ENCODE measurements at places on chromosomes 2 and 18. TPM values are rescaled to one million over a fixed set of nuclear protein-coding genes. Genes with fewer than 3 reads are reported as not detected.

OTOS gene
- total RNA-seq, result not detected

SATB2 gene
- 0.92 TPM for total RNA-seq

MCFD2 gene
- total RNA-seq, result 55.8 TPM

SNTG2 gene
- 1.7 TPM for total RNA-seq

GRCh38 chr2:23543302-23543701 is 158.3 kb downstream of the KLHL29 start:
- no peak for DNase-seq

DNA sequence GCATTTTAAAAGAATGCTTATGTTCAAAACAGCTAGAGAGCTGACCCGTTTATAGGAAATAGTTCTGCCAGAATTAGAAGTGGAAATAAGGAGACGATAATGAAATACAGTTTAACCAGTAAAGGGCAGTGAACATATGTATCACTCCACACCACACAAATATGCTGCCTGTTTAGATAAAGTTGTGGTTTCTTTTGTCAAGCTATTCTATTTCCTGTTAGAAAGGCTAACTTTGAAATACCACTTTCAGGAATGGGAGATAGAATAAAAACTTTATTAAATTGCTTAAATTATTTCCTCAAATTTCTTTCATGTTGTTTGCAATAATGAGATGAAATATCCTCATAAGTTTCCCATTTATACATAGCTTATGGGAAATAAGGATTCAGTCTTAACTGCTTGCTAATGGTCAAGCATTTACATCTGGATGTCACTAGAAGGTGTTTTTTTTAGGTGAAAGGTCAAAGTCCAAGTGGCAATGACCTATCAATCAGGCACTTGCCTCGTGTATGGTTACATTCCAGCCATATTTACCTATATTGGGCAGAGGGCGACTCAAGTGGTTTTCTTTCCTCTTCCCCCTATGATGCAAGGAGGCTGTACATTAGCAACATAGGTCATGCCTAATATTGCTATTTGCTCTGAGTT is 148.9 kb downstream of the ZEB2 start:
- no peak for DNase-seq

GRCh38 chr2:24209389-24210105 is 34.7 kb downstream of the FAM228A start:
- DNase-seq, result no peak

DNA sequence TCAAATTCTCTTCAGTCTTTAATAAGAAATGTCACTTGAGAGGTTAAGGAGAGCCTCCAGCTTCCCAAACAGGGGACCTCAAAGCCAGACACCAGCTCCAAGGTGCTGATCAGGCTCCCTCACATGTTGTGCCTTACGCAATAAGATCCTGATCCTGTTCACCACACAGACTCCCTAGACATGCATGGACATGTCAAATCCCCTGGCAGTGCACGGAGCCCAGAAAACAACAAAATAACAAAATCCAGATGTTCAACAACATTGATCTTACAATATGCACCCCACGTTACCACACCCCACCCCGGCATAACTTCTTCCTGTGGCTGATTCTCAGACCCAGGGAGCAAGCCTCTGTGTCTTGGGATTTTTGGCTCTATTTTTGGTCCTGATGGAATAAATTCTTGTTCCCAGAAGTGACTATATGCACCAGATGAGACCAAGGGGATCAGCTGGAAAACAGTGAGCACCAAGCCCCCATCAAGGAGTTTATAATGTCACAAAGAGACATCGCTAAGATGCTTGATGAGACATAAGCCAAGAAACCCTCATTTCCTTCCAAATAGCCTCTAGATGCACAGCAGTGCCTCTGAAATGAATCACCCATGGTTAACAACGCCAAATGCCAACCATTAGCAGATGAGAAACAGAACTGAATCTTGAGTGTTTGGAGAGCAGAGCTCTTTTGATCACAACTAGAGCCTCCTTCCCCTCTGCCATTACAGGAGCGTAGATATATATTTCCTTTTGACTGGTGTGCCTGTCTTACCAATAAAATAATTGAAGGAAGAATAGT is 198.2 kb downstream of the PRKCE start:
- no peak for DNase-seq

DNA sequence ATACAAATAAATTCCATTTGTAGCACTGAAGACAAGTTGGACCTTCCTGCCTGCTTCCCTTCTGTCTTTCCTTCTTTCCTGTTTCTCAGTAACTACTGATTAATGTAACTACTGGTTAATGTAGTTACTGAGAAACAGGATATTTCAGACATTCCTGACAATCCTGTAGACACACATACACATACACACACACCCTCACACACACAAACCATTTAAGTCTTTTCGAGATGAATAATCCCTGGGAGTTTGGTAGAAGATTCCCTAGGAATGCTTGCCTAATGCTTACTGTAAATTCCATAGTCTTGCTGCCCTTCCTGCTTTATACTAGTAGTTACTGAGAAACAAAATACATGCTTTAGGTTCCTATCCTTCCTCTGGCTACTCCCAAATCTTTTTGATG is 83.9 kb downstream of the PIK3C3 start:
- DNase-seq, result no peak

DNA sequence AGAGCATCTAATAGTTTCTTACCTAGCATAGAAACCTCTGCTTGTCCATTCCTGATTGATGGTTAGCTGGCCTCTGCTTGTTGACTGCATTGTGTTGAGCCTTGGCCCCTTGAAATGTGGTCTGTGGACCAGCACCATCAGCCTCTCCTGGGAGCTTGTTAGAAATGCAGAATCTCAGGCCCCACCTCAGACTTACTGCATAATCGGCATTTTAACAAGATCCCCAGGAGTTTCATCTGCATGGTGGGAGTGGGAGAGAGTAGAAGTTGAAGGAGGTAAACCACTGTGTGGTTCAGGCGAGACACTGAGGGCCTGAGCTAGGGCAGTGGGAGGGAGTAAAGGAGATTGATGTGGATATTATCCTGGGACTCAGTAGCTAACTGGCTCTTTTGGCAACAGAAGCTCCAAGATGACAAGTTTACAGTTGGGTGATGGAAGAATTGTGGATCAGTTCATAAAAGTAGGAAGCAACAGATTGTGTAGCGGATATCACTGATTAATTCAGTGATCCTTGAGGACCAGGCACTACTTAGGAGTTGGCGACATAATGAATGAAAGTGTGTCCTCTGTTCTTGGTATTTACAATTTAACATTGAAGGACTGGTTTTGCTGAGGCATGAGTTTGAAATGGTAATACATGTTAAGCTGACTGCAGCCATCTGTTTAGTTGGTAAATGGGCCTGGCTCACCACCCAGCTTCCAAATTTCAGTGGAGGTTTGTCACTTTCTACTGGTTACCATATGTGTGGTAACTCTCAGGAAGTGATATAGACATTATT is 20.9 kb downstream of the PHLPP1 start:
- DNase-seq, result no peak

GRCh38 chr18:49400398-49401072 is 59.9 kb downstream of the DYM start:
- no peak for DNase-seq

GRCh38 chr2:156088587-156088986 is 243.9 kb downstream of the NR4A2 start:
- no peak for DNase-seq

GRCh38 chr2:176115883-176116813 is at the start of gene HOXD10:
Gene HOXD10 (plus strand): TSS chr2:176116778. CDS start chr2:176116834, 56 bp downstream.
- DNase-seq, result no peak

DNA sequence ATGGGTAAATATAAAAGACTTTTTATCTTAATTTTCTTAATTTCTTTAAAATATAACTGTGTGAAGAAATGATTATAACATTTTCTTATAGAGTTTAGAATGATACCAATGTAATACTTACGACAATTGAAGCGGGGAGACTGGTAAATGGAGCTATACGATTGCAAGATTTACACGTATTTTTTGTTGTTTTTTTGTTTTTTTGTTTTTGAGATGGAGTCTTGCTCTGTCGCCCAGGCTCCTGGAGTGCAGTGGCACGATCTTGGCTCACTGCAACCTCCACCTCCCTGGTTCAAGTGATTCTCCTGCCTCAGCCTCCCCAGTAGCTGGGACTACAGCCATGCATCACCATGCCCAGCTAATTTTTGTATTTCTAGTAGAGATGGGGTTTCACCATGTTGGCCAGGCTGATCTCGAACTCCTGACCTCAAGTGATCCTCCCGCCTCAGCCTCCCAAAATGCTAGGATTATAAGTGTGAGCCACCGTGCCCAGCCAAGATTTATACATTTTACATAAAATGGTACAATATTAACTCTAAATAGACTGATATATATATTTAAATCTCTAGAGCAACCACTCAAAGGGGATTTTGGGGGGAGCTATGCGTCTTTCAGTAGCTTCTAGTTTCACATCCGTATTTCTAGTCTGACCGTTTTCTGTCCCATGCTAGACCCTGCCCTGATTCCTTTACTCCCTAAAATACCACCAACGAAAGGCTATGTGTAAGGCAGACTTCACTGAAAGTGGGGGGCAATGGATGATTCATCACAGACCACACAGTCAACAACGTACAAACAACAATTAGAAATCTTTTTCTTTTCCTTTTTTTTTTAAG is 28.2 kb upstream of the ATG16L1 start:
- DNase-seq, result no peak

DNA sequence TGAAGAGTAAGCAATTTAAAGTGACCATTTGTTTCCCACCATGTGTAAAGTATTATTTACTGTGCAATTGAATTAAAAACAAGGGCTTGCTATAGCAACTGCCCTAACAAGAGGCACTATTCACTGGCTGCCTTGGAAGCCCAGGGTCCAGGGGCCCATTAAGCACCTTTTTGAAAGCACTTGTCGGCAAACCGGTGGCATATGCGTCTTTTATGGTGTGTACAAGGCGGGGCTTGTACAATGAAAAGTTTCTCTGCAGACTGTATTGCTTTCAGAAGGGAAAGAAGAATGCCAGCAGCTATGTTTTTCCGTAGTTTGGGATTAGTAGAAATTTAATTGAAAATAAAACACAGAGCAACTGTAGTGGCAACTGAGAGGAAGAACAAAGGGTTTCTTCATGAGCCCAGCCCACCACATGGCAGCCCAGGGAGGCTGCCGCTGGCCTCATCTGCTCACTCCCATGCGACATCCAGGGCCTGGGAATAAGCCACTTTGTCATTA is 279.5 kb upstream of the PARD3B start:
- no peak for DNase-seq

GRCh38 chr2:24304098-24304497 is 56.2 kb downstream of the ITSN2 start:
- DNase-seq, result no peak

- DNase-seq, result no peak
Measured at GRCh38 chr2:8529706-8530277, 152.1 kb upstream of the ID2 start.

GRCh38 chr2:144663207-144663606 is 143.3 kb upstream of the ZEB2 start:
- no peak for DNase-seq

- DNase-seq, result no peak
Measured at GRCh38 chr2:191362841-191363240, 117.6 kb downstream of the MYO1B start.

GRCh38 chr2:109311771-109312170 is 182.8 kb downstream of the SH3RF3 start:
- no peak for DNase-seq

GRCh38 chr2:32750880-32751279 is 123.0 kb downstream of the TTC27 start:
- no peak for DNase-seq

- no peak for DNase-seq
Measured at GRCh38 chr2:211141646-211142045, 585.2 kb downstream of the CPS1 start.

DNA sequence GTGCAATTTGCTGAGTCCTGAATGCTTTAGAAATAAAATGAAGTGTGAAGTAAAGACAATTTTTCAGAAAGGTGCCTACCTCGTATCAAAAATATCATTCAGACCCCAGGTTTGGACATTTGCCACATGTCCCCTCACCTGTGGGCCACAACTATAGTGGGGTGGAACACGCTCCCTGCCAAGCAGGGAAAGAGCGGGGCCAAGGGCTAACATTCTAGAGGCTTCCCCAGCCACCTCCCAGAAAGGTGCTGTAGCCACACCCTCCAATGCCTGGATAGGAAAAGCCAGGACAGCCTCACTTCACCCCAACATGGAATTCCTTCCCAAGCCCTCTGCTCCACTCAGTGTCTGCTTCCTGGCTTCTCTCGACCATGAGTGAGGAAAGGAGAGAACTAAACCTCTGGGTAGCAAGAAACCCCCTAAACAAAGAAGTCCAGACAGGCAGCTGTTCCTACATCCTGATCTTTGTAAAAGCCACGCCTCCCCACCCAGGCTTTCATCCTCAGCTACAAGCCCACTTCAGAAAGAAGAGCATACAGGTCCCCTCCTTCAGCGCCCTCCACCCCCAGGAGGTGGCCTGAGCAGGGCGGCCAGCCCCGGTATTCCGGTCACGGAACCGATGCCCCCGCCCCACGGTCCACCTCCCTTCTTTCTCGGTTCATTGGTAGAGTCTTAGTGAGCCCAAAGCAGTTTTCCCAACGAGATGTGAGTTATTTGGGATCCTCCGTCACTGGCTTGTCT is 2.1 kb downstream of the COL6A3 start:
- DNase-seq, result no peak

DNA sequence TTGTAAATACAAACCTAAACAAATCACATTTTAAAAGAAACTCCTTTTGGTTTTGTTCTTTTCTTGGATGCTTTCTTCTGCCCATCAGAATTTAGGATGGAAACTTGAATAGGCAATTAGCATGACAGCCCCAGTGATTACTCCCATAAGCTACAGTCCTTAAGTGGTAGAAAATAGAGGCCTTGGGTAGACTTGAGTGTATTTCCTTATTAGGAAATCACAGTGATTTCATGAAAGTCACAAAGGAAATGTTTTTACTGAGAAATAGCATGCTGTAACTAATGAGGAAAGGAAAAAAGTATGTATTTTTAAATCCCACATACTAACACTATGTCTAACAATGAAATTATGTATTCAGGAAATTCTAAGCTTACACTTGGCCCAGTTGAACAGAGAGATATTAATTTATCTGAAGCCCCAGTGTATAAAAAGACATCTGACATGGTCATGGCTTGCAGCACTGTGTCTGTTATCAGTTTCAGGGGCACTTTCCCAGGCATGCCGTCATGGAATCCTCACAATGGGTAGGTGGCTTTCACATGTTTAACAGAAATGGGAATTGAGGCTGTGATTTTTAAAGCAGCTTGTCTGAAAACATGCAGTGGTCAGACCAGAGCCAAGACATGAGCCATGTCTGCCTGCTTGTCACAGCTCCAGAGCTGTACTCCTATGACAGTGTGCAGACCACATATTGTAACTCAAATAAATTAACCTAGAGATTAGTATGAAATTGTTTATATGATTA is 79.7 kb upstream of the TRIB2 start:
- DNase-seq, result no peak

DNA sequence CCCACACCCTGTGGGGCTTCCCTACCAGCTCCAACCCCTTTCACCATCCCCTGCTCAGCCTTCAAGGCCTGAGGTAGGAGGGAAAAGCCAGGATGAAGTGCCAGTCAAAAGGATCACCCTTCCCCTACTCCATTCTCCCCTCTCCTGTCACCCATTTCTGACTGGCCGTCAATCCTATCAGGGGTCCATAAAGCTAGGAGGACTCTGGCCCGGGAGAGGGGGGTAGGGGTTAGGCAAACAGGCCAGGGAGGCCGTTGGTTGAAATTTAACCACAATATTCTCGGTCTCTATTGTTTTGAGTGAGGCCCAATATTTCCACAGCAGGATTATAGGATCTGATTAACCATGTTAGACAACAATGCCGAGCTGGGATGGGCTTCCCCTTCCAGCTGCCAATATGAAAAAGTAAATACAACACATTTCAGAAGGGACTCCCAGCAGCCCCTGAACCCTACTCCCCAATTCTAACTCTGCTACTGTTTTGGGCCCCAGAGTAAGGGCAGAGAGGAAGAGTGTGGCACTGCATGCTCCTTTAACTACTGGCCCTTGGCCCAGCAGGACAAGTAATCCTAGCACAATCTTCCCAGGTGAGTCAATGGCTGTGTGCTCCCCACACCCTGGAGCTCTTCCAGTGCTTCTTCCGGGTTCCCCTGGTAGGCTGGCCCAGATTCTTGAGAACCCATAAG is 10.6 kb upstream of the IHH start:
- DNase-seq, result no peak

Data from esophagus squamous epithelium (tissue), 5 donors.